Mesothelial cell of epicardium (in vitro differentiated cells): ENCODE measurements at places on chromosomes 3 and 15. TPM values are rescaled to one million over a fixed set of nuclear protein-coding genes. Genes with fewer than 3 reads are reported as not detected.

DNA sequence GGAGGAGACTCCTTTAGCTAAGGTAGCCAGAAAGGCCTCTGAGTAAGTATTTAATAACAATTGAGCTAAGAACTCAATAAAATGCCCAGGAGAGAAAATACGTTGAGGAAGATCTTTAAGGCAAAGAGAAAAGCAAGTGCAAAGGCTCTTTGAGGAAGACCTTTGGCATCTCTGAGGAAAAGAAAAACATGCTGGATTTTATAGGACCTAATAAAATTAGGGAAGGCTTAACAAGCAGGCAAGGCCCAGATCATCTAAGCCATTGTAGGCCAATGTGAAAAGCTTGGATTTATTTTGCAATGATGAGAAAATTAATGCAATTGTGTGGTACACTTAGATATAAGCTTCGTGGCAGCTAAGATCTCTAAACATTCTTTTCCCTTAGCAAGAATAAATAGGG, 75.7 kb downstream of the P3H2 start:
- H3K27me3 ChIP-seq = no peaks in the 10 kb centered on the region
- H3K27ac ChIP-seq = peak overlapping the region; percentile 92
- H3K4me3 ChIP-seq = no peak overlapping the region
- DNase-seq = no peak
- no peaks in the 10 kb centered on the region for H3K36me3 ChIP-seq
- H3K4me1 ChIP-seq = peaks cover 54% of the 10 kb centered on the region

CD200 gene
- total RNA-seq = 25.7 to 26.6 TPM (median 25.9 TPM) in 3 replicates

GRCh38 chr3:172696357-172696756, 14.5 kb downstream of the NCEH1 start:
- no peak overlapping the region for H3K27ac ChIP-seq
- no peak overlapping the region for H3K4me3 ChIP-seq
- no peaks in the 10 kb centered on the region for H3K36me3 ChIP-seq
- peaks cover 8% of the 10 kb centered on the region for H3K4me1 ChIP-seq
- DNase-seq = no peak

GRCh38 chr15:84876269-84876668, 8.2 kb upstream of the SLC28A1 start:
- DNase-seq = no peak
- H3K4me3 ChIP-seq = no peak overlapping the region
- no peaks in the 10 kb centered on the region for H3K27me3 ChIP-seq
- no peaks in the 10 kb centered on the region for H3K36me3 ChIP-seq
- H3K27ac ChIP-seq = no peak overlapping the region

GRCh38 chr3:127200086-127200691, 7.3 kb downstream of the PRR23E start:
- DNase-seq = no peak
- peaks cover 66% of the 10 kb centered on the region for H3K27me3 ChIP-seq
- no peak overlapping the region for H3K4me3 ChIP-seq
- no peak overlapping the region for H3K27ac ChIP-seq
- H3K4me1 ChIP-seq = no peaks in the 10 kb centered on the region

ADCY5 gene
- total RNA-seq = 6.8 to 8.4 TPM (median 7.2 TPM) in 3 replicates

TMC3 gene
- total RNA-seq = 0.04 to 0.05 TPM in 2 of 3 replicates, not detected in the other

ESYT3 gene
- total RNA-seq = 5.9 to 6.9 TPM (median 6.8 TPM) in 3 replicates

SCG5 gene
- total RNA-seq = 53.7 to 55.4 TPM (median 54.2 TPM) in 3 replicates

CD86 gene
- total RNA-seq = 0.33 to 0.47 TPM (median 0.34 TPM) in 3 replicates

GRCh38 chr3:47614788-47615187, 36.1 kb upstream of the CSPG5 start:
- H3K4me3 ChIP-seq = no peak overlapping the region
- peaks cover 54% of the 10 kb centered on the region for H3K36me3 ChIP-seq
- H3K27ac ChIP-seq = no peak overlapping the region
- peaks cover 13% of the 10 kb centered on the region for H3K4me1 ChIP-seq
- DNase-seq = no peak

CTXN2 gene
- total RNA-seq = 0.18 to 0.25 TPM in 2 of 3 replicates, not detected in the other

DNA sequence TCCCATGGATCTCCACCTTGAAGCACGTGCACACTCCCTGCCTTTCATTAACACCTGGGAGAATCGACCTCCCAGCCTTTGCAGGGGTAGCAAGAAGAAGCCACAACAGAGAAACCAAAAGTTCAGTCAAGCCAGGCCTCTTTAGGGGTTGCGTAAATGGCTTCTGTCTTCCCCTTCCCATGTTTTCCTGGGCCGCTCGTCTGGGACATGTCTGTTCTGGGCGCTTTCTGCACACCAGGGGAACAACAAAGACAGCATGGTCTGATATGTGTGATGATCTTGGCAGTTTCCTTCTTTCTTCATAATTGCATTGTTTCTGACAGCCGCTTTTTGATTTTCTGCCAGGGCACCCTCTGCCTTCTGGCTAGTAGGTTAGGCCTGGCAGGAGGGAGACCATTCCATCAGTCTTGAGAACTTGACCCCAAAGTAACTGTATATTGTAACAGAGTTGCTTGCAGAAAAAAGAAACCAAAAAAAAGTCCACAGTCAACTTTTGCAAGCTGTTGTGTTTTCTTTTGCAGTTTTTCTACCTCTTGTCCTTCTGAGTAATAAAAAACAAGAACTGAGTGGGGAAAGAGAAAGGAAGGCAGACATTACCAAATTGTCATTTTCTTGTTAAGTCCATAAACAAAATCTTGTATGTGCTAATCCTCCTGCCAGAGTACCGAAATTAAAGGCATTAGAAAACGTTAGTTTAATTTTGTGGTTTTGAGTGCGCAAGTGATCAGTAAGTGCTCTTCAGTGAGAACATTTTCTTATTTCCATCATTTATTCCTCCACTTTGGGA, 56.0 kb upstream of the FURIN start:
- H3K4me1 ChIP-seq = peaks cover 16% of the 10 kb centered on the region
- no peaks in the 10 kb centered on the region for H3K27me3 ChIP-seq
- H3K27ac ChIP-seq = no peak overlapping the region
- DNase-seq = no peak
- H3K4me3 ChIP-seq = no peak overlapping the region
- H3K36me3 ChIP-seq = peaks cover 3% of the 10 kb centered on the region

STRIT1 gene
- total RNA-seq = not detected in 3 replicates

GTF2A2 gene
- total RNA-seq = 78.3 to 88.0 TPM (median 84.0 TPM) in 3 replicates

DNA sequence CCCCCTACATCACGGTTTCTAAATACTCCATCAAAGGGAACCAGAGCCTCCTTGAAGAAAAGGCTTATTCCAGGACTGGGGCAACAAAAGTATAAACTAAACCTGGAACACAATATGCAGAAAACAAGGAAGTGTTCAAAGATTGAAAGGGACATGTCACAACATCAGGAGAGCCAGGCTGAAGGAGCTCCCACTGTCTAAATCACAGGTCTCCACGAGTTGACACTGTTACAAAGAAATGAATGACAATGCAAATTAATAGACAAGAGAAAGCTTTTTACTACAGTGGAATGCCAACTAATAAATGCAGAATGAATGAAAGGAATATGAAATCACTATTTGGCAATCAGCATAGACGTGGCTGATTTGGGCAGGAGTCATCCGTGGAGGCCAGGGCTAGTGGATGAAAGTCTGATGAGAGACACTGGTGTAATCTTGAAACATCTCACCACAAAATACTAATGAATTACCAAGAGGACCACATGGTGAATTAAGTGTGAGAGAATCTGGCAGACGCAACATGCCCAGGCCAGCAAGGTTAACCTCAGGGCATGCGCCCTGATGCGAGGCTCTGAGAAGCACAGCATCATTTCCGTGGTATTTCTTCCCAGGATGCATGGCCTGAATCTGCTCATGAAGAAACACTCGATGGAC, 123.8 kb upstream of the TJP1 start:
- no peak overlapping the region for H3K4me3 ChIP-seq
- no peak overlapping the region for H3K27ac ChIP-seq
- no peak for DNase-seq

- no peaks in the 10 kb centered on the region for H3K27me3 ChIP-seq
- no peak overlapping the region for H3K4me3 ChIP-seq
- H3K27ac ChIP-seq = no peak overlapping the region
- DNase-seq = no peak
Observed at GRCh38 chr3:35919160-35919559, 279.8 kb downstream of the ARPP21 start.

DNA sequence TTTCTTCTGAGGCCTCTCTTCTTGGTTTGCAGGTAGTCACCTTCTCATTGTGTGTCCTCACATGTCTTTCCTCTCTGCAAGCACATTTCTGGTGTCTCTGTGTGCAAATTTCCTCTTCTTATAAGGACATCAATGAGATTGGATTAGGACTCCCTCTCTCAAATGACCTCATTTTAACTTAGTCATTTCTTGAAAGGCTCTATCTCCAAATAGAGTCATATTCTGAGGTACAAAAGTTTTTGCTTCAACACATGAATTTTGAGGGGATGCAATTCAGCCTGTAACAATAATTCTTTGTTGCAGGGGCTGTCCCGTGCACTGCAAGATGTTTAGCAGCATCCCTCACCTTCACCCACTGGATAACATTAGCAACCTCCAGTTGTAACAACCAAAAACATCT, 115.0 kb upstream of the DCBLD2 start:
- no peak overlapping the region for H3K27ac ChIP-seq
- H3K4me3 ChIP-seq = no peak overlapping the region
- peaks cover 7% of the 10 kb centered on the region for H3K27me3 ChIP-seq
- no peaks in the 10 kb centered on the region for H3K4me1 ChIP-seq
- H3K36me3 ChIP-seq = no peaks in the 10 kb centered on the region
